EH (cell line): ENCODE measurements at places on chromosomes 6 and 20.
A peak's percentile ranks its signal among the peaks of the same experiment; 100 is the strongest.

- DNase-seq = no peak
These were observed 201.1 kb downstream of the ZFAND3 start for GRCh38 chr6:38020593-38020992.

DNA sequence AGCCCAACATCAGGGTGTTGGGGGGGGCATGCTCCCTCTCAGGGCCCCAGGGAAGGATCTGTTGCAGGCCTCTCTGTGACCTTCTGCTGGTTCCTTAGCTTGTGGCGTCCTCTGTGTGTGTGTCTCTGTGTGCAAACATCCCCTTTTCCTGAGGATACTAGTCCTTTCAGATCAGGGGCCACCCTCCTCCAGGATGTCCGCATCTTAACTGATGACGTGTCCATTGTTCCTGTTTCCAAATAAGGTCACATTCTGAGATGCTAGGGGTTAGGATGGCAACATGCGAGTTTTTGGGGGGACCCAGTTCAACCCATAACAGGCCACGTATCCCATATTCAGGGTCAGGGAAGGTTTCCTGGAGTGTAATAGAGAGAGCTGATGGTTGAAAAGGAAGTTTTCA, 40.9 kb downstream of the GMPR start:
- no peak for DNase-seq

DNA sequence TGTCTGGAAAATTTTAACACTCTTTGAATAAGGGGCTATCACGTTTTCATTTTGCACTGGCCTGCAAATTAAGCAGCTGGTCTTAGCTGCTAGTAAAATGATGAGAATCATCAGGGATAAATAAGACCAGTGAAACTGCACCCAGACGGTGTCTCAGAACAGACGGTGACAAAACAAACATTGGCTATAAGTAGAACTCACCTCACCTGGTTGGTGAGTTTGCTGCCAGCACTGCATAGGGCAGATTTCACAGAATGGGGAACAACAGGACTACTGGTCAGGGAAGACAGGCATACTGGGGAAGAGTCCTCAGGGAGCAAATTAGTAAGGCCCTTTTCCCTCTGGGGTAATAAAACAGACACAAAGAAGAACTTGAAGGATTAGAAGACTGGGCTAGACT, 175.9 kb upstream of the CITED2 start:
- no peak for DNase-seq

DNA sequence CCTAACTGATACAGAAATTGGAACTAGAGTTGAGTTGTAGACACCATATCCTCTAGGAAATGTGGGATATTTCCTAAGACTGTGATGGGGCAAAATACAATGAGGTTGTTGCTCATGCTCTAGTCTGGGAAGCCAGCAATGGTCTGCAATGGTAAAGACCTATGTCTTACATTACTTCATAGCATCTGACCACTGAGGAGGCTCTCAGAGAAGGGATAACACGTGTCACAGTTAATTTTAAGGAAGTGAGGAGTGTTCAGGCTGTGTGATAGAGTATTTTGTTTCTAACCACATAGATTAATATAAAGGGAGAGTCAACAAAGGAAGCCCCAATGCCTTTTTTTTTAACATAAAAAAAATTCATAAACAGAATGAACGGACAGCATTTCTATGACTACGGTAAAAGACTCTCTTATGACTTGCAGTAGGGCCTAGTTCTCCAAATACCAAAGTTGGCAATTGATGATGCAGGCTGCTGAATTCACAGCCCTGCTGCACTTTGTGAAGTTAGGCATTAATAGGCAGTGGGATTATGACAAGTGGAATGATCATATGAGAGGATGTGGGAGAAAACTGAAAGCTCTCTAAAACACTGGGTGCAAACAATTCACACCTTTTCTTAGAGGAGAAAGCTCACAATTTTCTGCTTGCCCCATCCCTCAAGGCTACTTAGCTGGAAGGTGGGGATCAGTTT, 13.7 kb downstream of the KCNS1 start:
- peak; percentile 17 for DNase-seq

DNA sequence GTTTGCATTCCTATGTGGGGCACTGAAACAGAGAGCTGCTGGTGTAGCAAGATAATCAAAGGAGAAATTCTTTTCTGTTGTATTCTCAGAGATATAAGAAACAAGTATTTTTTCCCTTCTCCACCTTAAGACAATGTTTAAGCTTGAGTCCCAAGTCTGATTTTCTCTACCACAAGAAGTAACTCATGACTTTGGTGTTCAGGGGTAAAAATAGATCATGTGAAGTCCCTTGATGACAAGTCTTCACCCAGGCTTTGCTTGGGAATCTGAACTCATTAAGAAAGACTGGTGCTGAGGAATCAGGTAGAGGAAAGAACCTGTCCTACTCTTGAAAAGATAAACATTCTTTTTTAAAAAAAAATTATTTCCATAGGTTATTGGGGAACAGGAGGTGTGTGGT, 205.6 kb downstream of the ALDH8A1 start:
- DNase-seq = peak; percentile 37

- DNase-seq = peak; percentile 32
These were observed 9.2 kb downstream of the CPNE5 start for GRCh38 chr6:36829919-36830544.

DNA sequence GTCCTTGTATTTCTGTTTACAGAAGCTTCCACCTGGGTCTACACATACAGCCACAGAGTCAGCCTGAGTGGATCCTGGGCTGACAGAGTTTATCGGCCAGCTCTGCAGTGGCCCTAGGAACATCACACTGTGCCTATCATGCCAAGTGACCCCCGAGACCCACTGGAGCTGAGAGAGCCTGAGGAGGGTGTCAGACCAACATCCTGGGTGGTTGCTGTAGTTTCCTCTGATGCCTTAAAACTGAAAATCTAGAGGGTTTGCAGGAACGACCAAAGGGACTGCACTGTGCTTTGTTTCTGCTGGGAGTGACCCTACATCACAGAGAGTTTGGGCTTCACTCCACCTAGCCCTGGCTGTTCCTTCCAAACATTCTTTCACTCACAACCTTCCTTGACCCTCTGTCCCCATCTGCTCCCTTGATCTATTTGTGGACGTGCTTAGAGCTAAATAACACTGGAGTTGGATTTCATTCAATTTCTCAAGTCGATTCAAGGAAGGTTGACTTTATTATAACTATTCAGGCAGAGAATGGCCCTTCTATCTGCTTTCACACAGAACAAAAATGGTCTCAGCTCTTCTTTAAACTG, 18.1 kb downstream of the MYLK4 start:
- DNase-seq = peak; percentile 14

DNA sequence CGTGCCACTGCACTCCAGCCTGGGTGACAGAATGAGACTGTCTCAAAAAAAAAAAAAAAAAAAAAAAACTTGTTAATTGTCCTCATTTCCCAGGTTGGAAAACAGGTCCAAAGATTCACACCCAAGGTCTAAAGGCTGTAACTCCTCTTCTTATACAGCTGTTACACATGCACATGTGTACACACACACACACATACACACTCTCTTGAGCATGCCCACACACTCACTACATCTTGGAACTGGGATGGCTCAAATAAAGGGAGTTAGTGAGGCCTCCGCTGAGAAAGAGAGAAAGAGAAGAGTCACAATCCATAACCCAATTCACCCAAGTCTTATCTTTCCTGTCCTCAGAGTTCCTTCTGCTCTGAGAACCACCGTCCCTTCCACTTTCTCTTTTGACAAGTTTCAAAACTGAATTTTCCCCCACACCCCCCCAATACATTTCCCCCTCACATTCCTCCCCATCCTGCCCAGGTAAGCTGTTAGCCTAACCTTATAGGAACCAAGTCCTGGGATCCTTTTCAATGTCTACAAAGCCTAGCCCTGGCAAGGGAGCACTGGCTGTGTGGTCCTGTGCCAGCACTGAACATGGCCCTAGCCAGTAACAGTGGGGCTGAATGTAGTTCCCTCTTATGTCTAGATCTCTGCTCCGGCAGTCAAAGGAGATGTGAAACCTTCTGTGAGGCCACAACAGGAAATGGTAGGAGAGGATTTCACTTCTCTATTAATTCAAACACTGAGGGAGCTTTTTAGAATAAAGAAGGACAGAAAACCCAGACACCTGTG, 3.2 kb upstream of the HLA-DMB start:
- no peak for DNase-seq

GRCh38 chr6:78688668-78689067, 178.7 kb upstream of the IRAK1BP1 start:
- no peak for DNase-seq

- no peak for DNase-seq
These were observed 2.1 kb upstream of the ERGIC3 start for GRCh38 chr20:35539756-35540212.

- peak; percentile 47 for DNase-seq
These were observed 299.7 kb downstream of the PLCB1 start for GRCh38 chr20:8431538-8432434.

DNA sequence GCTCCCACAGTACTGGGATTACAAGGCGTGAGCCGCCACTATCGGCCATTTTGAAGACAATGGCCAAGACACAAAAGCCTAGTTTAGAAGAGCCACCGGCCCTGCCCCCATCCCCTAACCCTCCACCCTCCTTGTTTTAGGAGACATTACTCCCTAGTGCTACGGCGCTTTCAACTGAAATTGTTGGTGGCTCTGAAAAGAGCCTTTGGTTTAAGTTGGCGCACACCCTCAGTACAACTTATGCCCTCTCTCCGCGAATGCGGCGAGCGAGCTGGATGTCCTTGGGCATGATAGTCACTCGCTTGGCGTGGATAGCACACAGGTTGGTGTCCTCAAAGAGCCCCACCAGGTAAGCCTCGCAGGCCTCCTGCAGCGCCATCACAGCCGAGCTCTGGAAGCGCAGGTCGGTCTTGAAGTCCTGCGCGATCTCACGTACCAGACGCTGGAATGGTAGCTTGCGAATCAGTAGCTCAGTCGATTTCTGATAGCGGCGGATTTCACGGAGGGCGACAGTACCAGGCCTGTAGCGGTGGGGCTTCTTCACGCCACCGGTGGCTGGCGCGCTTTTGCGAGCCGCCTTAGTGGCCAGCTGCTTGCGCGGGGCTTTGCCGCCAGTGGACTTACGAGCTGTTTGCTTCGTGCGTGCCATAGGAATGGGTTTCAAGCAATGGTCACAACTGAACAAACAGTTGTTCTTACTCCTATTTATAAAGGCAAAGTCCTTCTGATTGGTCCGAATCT, 114.9 kb upstream of the BTN3A2 start:
- peak; percentile 79 for DNase-seq

DNA sequence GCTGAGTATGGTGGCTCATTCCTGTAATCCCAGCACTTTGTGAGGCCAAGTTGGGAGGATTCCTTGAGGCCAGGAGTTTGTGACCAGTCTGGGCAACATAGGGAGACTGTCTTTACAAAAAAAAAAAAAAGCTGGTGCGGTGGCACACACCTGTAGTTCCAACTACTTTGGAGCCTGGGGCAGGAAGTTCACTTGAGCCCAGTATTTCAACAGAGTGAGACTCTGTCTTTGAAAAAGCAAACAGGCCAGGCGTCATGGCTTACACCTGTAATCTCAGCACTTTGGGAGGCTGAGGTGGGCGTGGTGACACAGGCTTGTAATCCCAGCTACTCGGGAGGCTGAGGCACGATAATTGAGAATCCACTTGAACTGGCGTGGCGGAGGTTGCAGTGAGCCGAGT, 28.7 kb downstream of the MYBL2 start:
- DNase-seq = no peak

DNA sequence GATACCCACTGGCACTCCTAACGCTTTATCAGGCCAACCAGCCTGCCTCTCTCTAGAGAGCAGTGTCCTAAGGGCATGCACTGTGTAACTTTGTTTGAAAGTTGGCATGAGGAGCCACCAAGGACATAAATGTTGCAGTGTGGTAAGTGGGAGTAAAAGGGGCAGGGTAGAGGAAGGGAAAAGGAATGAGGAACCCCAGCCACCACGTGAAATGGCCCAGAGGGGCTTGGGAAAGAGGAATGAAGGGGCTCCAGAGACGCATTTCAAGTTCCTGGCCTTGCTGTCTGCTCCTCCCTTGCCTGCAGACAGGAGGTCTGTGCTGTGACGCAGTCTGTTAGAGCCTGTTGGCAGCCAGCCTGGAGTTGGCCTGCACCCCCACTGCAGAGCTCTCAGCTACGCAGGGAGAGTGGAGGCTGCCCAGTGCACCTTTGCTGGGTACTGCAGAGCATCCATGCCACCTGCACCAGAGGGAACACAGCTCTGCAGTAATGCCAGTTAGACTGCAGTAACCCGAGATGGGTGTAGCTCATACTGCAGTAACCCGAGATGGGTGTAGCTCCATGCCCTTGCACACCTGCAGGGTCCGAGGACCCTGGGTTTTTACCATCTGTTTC, 86.8 kb upstream of the SNAP25 start:
- DNase-seq = peak; percentile 49

DNA sequence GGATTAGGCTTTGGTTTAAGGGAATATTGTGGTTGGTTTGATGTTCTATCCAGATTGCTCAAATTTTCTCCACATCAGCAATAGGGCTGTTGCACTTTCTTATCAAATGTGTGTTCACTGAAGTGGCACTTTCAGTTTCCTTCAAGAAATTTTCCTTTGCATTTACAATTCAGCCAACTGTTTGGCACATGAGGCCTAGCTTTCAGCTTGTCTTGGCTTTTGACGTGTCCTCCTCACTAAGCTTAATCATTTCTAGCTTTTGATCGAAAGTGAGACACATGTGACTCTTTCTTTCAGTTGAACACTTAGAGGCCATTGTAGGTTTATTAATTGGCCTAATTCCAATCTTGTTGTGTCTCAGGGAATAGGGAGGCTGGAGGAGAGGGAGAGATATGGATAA, 104.8 kb downstream of the FLRT3 start:
- no peak for DNase-seq

DNA sequence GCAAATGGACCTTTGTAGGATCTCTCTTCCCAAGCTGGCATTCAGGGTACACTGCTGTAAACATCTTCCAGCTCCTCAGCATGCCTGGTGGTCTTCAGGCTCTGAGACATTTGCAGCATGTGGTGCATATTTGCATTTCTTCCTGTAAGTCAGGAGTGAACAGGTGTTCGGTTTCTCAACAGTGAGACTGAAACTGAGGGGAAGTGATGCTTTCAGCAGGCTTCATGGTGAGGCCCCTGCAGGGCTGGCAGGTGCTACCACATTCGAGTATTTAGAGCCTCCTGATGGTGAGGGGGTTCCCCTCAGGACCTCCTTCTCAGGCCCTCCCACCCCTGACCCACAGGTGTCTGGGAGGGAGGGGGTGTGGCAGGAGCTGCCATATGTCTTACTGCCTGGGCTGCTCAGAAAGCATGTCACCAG, 15.1 kb downstream of the MYBL2 start:
- DNase-seq = no peak

DNA sequence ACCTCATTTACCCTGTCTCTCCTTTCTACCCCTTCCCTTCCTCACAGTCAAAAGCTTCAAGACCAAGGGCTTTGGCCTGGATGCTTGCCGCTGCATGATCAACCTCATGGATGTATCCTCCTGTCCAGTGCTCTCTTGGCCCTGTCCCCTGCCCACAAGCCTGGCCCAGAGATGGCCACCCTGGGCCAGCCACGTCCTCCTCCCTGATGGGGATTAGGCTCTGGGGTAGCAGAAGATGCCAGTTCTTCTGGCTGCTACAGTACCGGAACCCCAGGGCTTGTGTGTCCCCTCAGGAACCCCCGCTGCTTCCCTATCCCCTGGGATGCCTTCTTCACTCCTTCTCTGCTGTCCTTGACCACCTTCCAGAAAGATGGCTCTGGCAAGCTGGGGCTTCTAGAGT, 22.3 kb downstream of the CAPN11 start:
- no peak for DNase-seq
